ENCODE measurements at places on chromosomes 7 and 10. TPM values are rescaled to one million over a fixed set of nuclear protein-coding genes. Genes with fewer than 3 reads are reported as not detected.

The PKD2L1 gene
- total RNA-seq, result not detected

The UPK3B gene
- 6.0 TPM for total RNA-seq

The ARMC10 gene
- total RNA-seq, result 24.6 TPM

The SYPL1 gene
- 43.0 TPM for total RNA-seq

The CALCR gene
- total RNA-seq, result not detected

The CPVL gene
- 0.47 TPM for total RNA-seq

The NACAD gene
- 0.13 TPM for total RNA-seq

The ASB10 gene
- total RNA-seq, result not detected

The MUC3A gene
- total RNA-seq, result 0.10 TPM

The SHTN1 gene
- 0.38 TPM for total RNA-seq

The MINDY4 gene
- 1.7 TPM for total RNA-seq

The NYAP1 gene
- 0.50 TPM for total RNA-seq
